ENCODE measurements at places on chromosomes 1 and 21. TPM values are rescaled to one million over a fixed set of nuclear protein-coding genes. Genes with fewer than 3 reads are reported as not detected.

GRCh38 chr1:234330843-234331215 lies 42.4 kb upstream of the COA6 start:
- H3K4me3 ChIP-seq = no peak overlapping the region
- no peaks in the 10 kb centered on the region for H3K4me1 ChIP-seq
- no peaks in the 10 kb centered on the region for H3K36me3 ChIP-seq
- no peak overlapping the region for H3K27ac ChIP-seq
- DNase-seq = no peak
- H3K27me3 ChIP-seq = no peaks in the 10 kb centered on the region

DNA sequence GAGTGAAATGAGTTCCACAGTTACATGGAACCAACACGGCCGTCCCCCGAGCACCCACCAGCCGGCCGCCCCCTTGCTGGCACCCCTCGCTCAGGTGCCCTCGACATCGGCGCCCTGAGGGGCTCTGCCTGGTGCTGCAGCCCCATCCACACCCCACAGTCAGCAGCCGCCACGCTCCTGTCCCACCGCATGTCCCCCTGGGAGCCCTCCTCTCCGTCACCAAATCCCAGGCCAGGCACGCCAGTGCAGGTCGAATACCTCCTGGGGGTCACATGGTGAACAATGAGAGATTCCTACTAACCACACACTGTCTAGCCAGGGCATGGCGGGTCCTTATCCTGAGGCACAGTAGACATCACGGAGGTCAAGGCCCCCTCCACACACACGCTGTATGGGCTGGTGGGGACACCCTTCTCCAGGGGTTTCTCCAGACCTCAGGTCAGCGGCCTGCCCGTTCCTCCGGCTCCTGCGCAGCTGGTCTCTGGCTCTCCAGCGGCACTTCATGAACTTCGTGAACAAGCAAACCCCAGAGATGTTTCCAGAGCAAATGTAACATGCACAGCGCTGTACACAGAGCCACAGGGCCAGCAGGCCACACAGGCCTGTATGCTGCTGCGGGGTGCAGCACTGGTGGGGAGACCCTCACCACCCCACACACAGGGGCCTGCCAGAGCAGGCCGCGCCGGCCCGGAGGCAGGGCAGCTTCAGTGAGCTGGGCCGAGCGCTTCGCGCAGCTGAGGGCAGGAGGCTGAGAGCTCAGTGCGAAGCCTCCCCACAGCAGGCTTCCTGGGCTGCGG lies 21.8 kb downstream of the POFUT2 start:
- H3K4me3 ChIP-seq = no peak overlapping the region
- peaks cover 58% of the 10 kb centered on the region for H3K36me3 ChIP-seq
- H3K27ac ChIP-seq = no peak overlapping the region
- no peaks in the 10 kb centered on the region for H3K27me3 ChIP-seq

DNA sequence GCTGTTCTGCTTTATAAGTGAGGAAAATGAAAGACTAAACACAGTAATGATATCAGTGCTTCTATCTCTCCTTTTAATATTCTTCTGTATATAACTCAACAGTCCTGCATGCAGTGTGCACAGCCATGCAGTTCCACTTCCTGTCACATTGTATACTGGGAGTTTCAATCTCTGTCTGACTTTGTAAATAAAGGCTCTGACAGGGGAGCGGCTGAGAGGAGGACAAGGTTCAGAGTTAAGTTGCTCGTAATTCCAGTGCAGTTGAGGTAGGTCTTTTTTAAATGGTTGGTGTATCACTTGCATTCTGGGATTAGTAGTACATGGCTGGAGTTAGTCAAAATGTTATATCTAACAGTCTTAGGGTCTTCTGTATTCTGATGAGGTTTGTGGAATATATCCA lies 264.5 kb downstream of the OLFM3 start:
- H3K27ac ChIP-seq = no peak overlapping the region
- no peak for DNase-seq
- no peaks in the 10 kb centered on the region for H3K4me1 ChIP-seq

DNA sequence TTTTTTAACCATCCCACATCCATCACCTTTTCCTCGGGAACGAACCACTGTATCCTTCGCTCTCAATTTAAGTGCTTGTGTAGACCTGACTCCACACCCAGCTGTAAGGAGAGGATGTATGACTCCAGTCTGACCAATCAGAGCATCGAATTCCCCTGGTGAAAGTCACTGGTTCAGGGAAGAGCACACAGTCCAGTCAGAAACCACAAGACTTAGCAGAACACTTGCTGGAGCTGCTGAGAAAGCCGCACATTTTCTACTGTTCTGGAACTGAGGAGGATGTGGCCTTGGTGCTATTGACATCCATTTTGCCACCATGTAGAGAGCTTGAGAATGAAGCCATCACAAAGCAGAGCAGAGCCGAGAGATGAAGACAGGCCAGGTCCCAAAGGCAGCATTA lies 59.9 kb upstream of the CNN3 start:
- H3K27me3 ChIP-seq = no peaks in the 10 kb centered on the region
- H3K4me1 ChIP-seq = no peaks in the 10 kb centered on the region
- no peak overlapping the region for H3K4me3 ChIP-seq
- no peak overlapping the region for H3K27ac ChIP-seq
- H3K36me3 ChIP-seq = no peaks in the 10 kb centered on the region

GRCh38 chr21:32087447-32087846 lies 191.4 kb downstream of the MIS18A start:
- H3K27ac ChIP-seq = no peak overlapping the region
- no peaks in the 10 kb centered on the region for H3K27me3 ChIP-seq
- no peak overlapping the region for H3K4me3 ChIP-seq
- DNase-seq = no peak
- H3K4me1 ChIP-seq = no peaks in the 10 kb centered on the region

- no peak overlapping the region for H3K27ac ChIP-seq
- DNase-seq = no peak
- no peaks in the 10 kb centered on the region for H3K27me3 ChIP-seq
- H3K36me3 ChIP-seq = no peaks in the 10 kb centered on the region
- H3K4me3 ChIP-seq = no peak overlapping the region
Observed at GRCh38 chr21:43800566-43800965, 11.2 kb downstream of the RRP1 start.

- DNase-seq = no peak
- H3K36me3 ChIP-seq = no peaks in the 10 kb centered on the region
- H3K27ac ChIP-seq = no peak overlapping the region
Observed at GRCh38 chr21:19853709-19854575, 1144.3 kb upstream of the NCAM2 start.

DNA sequence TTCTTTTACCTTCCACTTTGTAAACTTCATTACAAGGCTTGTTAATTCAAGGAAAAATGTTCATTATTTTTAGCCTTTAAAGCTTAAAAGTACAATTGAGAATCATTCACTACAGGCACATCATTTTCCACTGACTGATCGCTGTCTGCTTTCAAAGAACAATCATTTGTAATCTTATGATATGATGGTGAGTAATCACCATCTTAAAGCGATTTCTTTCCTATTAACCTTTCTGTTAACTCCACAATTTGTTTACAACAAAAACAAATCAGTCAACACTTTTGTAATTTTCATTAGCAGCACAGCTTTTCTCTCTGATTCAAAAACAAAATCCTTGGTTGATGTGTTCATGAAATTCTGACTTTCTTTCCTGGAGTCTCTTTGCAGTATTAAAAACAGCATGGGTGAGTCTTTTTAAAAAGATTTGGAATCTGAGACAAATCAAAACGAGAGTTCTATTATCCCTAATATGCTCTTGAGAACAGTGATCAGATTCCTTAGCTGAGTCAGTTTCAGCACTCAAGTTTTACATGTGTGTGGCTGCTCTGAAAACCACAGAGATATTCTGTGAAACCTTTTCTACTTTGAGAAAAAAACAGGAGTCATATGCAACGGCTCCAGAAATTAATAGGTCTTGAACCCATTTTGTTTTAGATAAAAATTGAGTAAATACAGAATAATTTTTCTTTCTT lies 145.8 kb upstream of the TMPRSS15 start:
- H3K27me3 ChIP-seq = no peaks in the 10 kb centered on the region
- H3K27ac ChIP-seq = no peak overlapping the region
- no peaks in the 10 kb centered on the region for H3K4me1 ChIP-seq
- no peak for DNase-seq
- H3K4me3 ChIP-seq = no peak overlapping the region

GRCh38 chr1:114512595-114513280 lies 1.7 kb upstream of the TRIM33 start:
- DNase-seq = no peak
- peak overlapping the region; percentile 94 for H3K27ac ChIP-seq
- no peaks in the 10 kb centered on the region for H3K36me3 ChIP-seq

GRCh38 chr1:6891781-6892579 lies 106.7 kb downstream of the CAMTA1 start:
- no peak overlapping the region for H3K27ac ChIP-seq
- no peaks in the 10 kb centered on the region for H3K27me3 ChIP-seq
- H3K4me3 ChIP-seq = no peak overlapping the region
- no peaks in the 10 kb centered on the region for H3K36me3 ChIP-seq

- DNase-seq = no peak
- no peaks in the 10 kb centered on the region for H3K4me1 ChIP-seq
- no peak overlapping the region for H3K27ac ChIP-seq
- no peaks in the 10 kb centered on the region for H3K36me3 ChIP-seq
- H3K27me3 ChIP-seq = no peaks in the 10 kb centered on the region
Observed at GRCh38 chr1:48923116-48923515, 146.4 kb upstream of the BEND5 start.

DNA sequence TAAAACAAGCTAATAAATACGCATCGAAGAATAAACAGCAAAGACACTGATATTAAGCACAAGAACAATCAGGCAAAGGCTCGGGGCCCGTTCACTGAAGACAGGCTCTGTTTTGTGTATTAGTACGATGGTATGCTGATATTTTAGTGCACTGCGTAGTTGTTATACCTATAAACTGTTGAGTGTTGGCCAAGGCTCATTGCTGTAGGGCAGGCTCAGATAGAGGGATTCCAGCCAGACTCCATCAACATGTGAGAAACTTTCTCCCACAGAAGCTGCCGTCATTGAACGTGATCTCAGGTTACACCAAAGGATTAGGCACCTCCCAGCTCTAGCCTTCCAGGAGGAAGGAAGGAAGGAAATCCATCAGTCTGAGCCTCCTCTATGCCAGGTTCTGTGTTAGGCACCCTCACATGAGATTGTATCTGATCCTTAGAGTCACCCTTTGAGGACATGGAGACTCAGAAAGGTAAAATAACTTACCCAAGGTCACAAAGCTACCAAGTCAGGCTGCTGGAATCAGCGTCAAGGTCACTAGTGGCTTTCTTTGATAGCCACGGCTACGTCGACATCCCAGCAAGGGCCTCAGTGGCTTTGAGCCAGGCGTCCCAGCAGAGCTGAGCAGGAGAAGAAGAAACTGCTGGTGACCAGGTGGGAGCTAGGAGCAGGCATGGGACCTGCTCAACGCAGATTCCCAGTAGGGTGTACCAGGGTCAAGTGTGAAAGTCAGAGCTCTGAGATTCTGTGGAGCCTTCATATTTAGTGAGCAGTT lies 14.8 kb downstream of the BCAR3 start:
- H3K36me3 ChIP-seq = no peaks in the 10 kb centered on the region
- H3K27me3 ChIP-seq = no peaks in the 10 kb centered on the region
- H3K4me3 ChIP-seq = no peak overlapping the region
- H3K4me1 ChIP-seq = peaks cover 17% of the 10 kb centered on the region

DNA sequence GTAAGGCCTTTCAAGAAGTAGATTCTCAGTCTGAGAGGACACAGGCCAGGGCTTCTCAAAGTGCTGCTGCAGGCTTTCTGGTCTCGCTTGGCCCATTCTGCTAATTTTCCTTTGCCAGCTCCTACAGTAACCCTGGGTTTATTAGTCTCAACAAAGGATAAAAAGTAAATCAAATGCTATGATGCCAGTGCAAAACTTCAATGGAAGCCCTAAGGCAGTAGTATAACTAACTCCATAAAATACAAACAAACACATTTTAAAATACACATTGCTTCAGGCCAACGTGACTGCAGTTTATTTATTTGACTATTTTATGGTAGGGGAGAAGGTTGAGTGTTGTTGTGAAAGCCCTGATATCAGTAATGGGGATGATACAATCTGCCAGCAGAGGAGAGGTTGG lies 89.6 kb downstream of the NRDC start:
- DNase-seq = no peak
- H3K27me3 ChIP-seq = no peaks in the 10 kb centered on the region
- no peak overlapping the region for H3K4me3 ChIP-seq
- no peak overlapping the region for H3K27ac ChIP-seq
- H3K4me1 ChIP-seq = no peaks in the 10 kb centered on the region
- peaks cover 100% of the 10 kb centered on the region for H3K36me3 ChIP-seq

- H3K27me3 ChIP-seq = no peaks in the 10 kb centered on the region
- H3K4me3 ChIP-seq = no peak overlapping the region
- H3K27ac ChIP-seq = no peak overlapping the region
- H3K4me1 ChIP-seq = no peaks in the 10 kb centered on the region
- no peaks in the 10 kb centered on the region for H3K36me3 ChIP-seq
Observed at GRCh38 chr1:56417646-56418045, 161.7 kb downstream of the PLPP3 start.

DNA sequence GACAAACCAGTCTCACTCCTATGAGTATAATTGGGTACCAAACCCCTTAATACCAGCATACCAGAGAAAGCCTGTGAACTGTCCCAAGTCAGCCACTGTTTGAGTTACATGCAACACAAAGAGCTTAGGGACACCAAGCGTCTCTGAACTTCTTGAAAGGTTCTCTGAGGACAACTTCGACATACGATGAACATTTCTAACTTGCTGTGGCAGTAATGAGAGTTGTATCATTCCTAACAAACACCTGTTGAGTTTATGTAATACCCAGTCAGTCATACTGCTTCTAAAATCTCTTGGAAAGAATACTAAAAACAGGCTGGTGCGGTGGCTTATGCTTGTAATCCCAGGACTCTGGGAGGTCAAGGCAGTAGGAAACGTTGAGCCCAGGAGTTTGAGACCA lies 18.4 kb downstream of the CCT8 start:
- peak overlapping the region; percentile 18 for H3K27ac ChIP-seq
- no peak for DNase-seq
- peaks cover 17% of the 10 kb centered on the region for H3K4me1 ChIP-seq

GRCh38 chr1:183124259-183124658 lies 61.8 kb upstream of the LAMC2 start:
- H3K27me3 ChIP-seq = no peaks in the 10 kb centered on the region
- no peak for DNase-seq
- no peaks in the 10 kb centered on the region for H3K4me1 ChIP-seq
- peaks cover 95% of the 10 kb centered on the region for H3K36me3 ChIP-seq

DNA sequence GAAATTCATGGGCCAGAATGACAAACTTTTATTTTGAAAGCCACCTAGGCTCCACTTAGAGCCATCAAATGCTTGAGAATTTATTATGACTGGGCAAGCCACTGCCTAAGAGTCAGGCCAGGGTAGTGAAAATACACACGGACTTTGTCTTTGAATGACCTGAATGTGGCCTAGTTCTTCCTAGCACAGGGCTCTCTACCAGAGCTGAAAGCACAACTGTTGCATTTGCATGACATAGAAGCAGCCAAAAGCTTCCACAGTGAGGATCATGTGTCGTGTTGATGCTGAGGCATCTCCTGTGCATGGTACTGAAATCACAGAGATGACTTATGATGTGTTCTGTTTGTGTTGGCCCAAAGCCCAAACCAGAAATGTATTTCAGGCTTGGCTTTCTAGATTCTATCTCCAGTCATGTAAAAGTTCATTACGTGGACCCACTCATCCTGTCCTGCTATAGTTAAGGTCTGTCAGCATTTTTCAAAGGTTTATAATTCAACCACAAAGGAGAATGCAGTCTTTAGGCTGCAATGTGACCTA lies 164.0 kb upstream of the UBE2U start:
- H3K27me3 ChIP-seq = no peaks in the 10 kb centered on the region
- no peak overlapping the region for H3K4me3 ChIP-seq
- H3K36me3 ChIP-seq = no peaks in the 10 kb centered on the region
- H3K4me1 ChIP-seq = peaks cover 57% of the 10 kb centered on the region

Gene AVPR1B
- not detected for total RNA-seq

Gene KCNK1
- total RNA-seq = 0.20 TPM

Gene GPR3
- 0.35 TPM for total RNA-seq

Gene HSPB7
- total RNA-seq = 355 TPM

Gene LHX8
- total RNA-seq = not detected

Gene TCHHL1
- not detected for total RNA-seq

Gene ERICH3
- total RNA-seq = not detected

Gene CFAP57
- total RNA-seq = not detected

Gene SYF2
- 54.0 TPM for total RNA-seq

All from gastrocnemius medialis (tissue), 4 donors.